ENCODE measurements at places on chromosomes 6 and 20.

DNA sequence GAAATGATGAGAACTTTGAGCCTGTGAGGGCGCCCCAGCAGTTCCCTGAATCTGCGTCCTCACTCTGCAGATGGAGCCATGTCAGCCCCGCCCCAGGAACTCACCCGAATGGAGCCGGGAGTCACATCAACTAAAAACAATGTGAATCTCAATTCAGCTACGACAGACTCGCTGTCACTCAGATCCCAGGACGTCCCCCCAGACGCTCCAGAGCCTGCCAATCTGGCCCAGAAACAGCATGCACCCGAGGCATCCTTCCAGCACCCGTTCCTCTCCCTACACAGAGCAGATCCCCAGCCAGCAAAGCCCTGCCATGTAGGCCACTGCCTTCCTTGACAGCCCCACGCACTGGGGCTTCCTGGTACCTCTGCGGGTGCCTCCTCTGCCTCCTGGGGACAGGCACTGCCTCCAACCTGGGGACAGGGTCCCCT is 248.0 kb downstream of the TTLL2 start:
- no peak for DNase-seq

DNA sequence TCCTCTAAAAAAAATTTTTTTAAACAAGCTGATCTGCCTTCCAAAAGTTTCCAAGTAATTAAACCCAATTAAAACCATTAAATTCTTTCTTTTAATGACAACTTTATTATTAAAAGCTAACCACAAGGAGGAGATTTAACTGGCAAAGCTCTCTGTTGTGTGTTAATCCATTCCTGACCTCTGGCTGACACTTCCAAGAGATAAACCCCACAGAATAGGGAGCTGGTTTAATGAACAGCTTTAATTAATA is 230.8 kb downstream of the EYA2 start:
- DNase-seq, result no peak

DNA sequence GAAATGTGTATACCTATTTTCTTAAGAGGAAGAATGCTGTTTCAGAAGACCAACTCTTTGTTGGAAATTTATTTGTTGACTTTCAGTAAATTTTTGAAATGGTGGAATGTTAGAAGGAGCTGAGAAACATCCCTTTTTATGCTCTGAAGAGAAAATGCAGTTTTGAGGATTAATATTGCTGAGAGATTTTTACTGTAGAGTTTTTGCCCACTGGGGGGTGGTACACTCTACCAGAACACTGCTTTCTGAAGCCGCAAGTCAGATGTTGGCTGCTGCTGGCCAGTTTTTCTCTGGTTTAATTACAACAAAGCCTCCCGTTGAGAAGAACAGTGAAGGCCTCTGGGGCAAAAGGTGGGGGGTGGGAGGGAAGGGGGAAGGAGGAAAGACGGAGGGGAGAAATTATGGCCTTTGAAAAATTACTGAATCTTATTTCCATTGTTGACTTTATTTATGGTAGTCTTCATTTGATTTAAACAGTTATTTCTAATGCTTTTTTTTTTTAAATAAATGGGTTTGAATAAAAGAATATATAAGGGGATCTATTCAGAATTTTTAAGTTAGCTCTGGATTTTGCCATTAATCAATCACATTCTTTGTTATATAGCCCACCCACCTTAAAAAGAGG is 3.0 kb downstream of the FLRT3 start:
- no peak for DNase-seq

DNA sequence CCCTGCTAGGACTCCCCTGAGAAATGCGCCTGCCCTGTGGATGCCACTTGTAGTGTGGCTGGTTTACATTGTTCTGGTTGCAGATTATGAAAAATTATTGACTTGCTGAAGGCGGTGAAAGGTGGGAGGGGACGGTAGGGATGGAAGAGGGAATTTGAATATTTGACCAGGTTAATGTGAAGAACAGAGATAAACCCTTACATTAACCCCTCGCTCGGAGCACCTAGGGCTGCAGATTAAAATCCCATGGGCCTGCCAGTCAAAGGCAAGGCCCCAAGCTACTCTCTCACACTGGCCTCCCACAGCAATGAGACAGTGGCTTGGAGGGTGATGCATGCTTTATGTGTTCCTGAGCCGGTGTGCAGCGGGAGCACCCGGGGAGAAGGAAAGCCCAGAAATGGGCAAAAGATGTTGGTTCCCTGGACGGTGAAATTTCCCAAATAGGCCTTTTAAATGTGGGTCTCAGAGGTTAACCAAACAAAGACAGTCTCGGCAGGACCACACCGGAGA is 2.5 kb downstream of the FOXF2 start:
- no peak for DNase-seq

DNA sequence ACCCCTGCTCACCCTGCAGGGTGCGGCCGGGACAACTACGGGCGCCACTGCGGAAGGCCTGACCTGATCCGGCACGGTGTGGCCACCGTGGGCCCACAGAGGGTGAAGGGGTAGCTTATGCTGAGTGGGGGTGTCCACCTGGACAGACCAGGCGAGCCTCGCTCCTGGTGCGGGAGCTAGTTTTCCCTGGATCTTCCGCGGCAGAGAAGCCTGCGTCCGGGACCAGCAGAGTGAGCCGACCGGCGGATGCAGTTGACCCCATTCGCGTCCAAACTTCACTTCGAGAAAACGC is 38.2 kb downstream of the NCR2 start:
- no peak for DNase-seq

DNA sequence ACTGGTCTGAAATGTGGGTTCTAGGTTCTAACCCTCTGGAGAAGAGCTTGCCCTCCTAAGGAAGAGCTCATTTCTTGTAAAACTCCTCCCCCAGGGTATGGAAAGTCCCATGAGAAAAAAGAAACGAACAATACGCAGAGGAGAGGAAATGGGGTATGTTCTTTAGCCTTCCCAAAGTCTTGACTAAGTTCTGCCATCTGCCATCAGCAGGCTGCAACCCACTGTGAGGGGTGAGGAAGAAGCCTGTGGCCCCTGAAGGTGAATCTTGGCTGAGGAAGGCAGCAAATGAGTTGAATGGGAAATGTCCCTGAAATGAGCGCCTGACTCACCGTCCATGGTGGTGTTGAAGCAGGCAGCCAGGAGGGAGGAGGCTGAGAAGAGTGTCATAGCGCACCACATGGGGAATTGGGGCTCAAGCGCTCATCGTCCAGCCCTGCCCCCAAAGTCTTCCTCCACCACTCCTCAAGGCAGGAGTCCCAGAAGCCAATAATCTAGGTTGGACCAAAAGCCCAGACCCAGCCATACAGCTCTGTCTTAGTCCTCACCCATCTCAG is 10.4 kb upstream of the MATN4 start:
- DNase-seq, result no peak

- DNase-seq, result no peak
These were observed 100.3 kb downstream of the LIN28B start for GRCh38 chr6:105057160-105057559.

DNA sequence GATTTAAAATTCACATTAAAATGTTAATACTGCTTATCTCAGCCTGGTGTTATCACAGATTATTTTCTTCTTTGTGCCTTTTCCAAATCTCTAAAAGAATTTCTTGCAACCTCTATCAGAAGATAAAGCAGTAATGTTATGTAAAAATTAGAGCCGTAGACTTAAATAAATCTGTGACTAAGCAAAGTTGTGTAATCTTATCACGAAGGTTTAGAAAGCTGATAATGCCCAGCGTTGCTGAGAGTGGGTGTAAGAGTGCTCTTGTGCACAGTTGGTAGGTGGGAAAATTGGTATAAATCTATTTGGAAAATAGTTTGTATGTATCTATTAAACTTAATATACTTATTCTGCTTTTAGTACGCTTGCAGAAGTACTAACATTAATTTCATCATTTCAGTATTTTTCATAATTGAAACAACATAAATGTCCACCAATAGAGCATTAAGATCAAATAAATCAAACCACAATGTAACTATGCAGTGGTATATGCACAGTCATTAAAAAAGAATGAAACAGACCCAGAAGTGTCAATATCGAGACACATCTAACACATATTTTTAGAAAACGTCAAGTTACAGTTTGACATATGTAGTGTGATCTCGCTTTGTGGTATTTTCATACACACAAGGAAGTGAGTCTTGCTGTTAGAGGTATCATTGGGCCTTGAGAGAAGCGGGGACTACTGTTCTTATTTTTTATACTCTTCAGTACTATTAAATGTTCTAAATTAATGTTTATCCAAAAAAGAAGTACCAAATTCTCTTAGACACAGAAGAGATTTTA is 54.4 kb upstream of the PBOV1 start:
- no peak for DNase-seq

GRCh38 chr20:11936157-11936556 is 18.5 kb downstream of the BTBD3 start:
- peak; percentile 83 for DNase-seq

GRCh38 chr6:169184419-169184818 is 69.2 kb downstream of the THBS2 start:
- DNase-seq, result no peak

DNA sequence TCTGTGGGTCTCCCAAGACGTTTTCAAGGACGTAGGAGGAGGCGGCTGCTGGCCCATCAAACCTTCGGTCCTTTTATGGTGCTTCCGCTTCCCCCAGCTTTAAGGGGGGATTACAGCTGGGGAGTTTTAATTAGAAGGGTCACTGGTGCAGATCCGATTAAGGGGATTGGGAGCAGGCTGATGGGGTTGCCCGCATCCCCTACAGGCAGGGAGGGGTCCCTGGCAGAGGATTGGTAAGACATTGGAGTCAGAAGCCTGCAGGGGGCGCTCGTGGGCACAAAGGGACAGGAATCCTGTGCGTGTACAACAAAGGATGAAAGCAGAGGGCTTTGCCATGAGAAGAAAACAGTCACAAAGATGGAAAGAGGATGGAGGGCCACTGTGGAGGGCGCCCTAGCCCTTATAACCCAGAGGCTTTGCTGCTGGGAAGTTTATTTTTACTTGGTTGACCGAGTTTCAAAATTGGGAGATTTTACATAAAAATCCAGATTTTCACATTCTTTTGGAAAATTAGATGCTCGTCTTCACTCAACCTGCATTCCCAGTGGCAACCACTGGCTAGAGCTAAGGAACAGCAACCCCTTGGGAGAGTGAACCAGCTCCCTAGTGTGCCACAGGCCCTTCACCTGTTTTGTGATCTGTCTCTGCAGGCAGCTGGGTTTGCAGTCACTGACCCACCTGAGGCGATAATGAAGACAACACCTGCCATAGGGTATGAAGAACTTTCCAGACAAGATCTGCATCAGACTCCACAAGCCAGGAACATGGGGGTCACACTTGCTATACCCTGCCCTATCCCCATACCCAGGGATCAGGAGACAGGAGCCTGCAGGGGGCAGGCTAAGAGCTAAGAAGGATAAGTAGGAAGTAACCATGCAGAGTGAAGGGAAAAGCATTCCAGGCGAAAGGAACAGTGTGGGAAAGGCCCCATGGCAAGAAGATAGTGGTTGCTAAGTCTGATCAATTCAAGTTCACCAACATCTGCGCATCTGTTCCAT is 97.7 kb downstream of the KCNB1 start:
- no peak for DNase-seq

GRCh38 chr6:46788791-46789190 is 4.4 kb upstream of the MEP1A start:
- DNase-seq, result no peak

GRCh38 chr20:48530957-48531356 is 296.8 kb downstream of the PREX1 start:
- DNase-seq, result no peak

- DNase-seq, result no peak
These were observed 44.5 kb upstream of the STXBP5 start for GRCh38 chr6:147159536-147160374.

DNA sequence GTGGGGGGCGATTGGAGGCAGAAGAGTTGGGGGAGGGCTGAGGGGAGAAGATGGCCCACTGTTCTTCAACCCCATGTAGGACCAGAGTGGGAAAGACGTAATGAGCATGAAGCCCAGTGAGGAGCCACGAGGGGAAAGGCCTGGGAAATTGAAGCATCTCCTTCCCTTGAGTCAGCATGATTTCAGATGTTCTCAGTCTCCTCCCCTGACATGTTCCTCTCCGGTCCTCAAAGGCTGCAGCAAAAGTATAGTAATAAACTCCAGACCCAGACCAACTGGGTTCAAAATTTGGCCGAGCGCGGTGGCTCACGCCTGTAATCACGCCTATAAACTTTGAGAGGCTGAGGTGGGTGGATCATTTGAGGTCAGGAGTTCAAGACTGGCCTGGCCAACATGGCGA is 1.9 kb upstream of the NFKBIE start:
- DNase-seq, result no peak

- DNase-seq, result no peak
These were observed 264.4 kb upstream of the SULF2 start for GRCh38 chr20:48049641-48050040.

DNA sequence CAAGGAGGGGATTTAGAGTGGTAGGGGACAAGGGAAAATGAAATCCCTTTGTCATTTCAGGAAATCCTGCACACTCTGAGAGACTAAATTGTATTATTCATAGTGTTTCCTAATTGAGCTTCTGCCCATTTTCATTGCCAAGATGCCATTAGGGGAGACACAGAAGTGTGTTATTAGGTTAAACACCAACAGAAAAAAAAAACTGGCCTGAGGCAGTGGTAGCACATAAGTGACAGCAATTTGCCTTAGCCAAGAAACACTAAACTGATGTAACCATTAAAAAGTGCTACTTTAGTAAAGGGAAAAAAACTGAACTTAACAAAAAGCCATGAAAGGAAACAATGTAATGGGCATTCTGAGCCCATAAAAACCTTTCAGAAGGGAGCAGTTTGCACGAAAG is 270.5 kb upstream of the PLN start:
- no peak for DNase-seq

DNA sequence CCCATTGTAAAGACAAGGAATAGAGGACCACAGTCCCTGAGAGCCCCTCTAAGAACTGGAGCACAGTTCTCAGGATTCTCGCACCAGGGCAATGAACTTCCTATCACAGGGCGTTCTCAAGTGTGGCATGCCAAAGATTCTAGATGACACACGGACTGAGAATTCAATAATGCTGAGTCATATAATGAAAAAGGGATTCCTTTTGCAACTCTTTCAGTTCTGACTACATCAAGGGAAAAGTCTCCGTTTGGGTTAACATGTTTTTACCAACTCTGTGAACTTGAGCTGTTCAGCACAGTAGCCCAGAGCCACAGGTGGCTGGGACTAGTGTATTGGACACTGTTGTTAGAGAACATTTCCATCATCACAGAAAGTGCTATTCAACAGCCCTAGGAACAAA is 3.4 kb downstream of the MED20 start:
- DNase-seq, result no peak

DNA sequence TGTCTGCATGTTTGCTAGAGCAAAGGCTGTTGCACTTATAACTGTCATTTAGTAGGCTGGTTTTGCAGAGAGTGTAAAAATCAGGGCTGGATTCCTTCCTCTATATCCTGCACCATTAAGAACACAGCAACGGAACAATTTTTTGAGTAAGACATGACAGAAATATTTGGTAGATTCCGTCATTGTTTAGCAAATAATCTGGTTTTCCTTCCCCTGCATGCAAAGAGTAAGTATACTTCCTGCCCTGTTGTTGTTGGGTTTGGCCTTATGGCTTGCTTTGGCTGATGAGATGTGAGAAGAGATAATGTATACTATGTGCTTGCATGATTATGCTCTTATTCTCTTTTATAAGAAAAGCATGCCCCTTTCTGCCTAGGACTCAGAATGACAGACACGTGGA is 23.8 kb downstream of the MANEA start:
- no peak for DNase-seq
